ENCODE measurements at places on chromosomes 6 and 20.

GRCh38 chr6:84498905-84499304 lies 265.5 kb downstream of the TBX18 start:
- DNase-seq: no peak

- DNase-seq: no peak
Observed at GRCh38 chr6:83709748-83710050, 798 bp upstream of the SNAP91 start.

DNA sequence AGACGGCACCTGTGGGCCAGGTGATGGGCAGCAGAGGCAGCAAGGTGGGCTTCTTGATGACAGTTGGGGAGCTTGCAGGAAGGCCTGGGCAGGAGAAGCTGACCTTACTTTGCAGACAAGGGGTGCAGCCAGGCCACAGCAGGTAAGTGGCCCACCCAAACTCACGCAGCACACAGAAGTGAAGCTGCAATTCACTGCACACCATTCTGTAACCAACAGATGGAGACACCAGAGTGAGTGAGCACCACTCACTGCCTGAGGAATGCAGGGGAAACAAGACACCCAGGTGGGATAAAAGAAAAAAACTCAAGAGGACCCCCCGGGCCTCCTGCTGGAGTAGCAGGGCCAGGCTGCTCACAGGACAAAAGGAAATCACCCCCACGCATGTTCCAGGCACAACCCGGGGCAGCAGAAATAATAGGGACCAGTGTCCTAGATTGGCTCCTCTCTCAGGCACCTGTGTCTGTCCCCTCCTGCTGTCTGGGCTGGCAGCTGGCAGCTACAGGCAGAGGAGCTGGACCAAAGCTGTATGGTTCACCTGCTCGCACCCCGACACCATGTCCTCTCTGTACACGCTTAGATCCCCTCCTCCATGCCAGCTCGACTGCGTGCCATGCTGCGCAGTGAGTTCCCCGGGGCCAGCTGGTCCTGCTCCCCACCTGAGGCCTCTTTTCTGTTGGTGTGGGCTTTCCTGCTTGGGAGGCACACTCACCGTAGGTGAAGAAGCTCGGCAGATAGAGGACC lies 4.9 kb downstream of the MTCH1 start:
- no peak for DNase-seq

DNA sequence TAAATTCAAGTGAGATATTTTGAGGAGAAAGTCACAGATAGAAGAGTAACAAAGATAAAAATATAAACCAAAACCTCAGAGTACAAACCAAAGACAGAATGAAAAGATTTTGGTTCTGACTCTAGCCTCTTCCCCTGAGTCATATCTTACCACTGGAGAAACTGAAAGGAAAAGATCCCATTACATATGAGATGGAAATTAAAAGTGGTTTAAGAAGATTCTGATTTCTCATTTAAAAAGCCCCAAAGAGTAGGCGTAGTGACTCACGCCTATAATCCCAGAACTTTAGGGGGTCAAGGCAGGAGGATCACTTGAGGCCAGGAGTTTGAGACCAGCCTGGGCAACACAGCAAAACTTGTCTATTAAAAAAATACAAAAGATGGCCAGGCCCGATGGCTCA lies 30.6 kb downstream of the SPINT4 start:
- DNase-seq: no peak

GRCh38 chr20:16393297-16393696 lies 180.0 kb downstream of the KIF16B start:
- DNase-seq: no peak

- no peak for DNase-seq
Observed at GRCh38 chr6:35224720-35225119, 11.0 kb downstream of the SCUBE3 start.
